Activated naive CD4-positive, alpha-beta T cell treated with anti-CD3 and anti-CD28 coated beads, Interleukin-2, amount 50 U/mL, for 16 hours (primary cell): ENCODE measurements at places on chromosomes 16 and 17.

- no peak for DNase-seq
Observed at GRCh38 chr16:81786321-81786720, 7.2 kb downstream of the PLCG2 start.

DNA sequence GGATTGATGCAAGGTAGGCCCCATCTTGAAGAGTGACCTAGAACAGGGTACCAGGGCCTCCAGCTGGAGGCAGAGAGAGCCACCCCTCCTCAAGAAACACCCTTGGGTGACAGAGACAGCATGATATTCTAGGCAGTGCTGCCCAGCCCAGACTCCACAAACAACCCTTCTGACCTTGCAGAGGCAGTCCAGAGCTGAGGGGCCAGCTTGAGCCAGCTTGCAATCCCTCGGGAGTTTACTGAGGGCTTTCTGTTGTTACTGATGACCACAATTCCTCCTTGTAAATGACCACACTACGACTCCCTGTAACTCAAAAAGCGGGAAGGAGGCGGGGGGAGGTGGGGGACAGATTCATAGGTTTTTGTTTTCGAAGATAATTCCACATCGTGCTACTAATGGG, 18.6 kb upstream of the MNT start:
- DNase-seq: no peak

DNA sequence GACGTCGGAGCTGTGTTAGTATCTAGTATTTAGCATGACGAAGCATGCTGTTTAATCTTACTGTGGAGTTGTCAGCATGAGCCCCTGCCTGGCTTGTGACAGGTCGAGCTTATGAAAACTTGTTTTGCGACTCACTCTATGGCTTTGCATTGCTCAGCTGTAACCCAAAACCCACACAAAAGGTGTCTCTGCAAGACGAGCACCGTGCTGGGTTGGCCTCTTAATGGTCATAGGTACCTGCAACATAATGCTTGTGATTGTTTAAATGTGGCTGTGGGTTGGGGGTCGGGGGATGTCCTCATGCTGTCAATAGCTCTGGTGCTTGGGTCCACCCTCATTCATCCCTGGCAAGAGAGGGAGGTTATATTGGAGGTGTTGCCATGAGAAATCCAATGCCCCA, 5.4 kb downstream of the NTN1 start:
- no peak for DNase-seq

DNA sequence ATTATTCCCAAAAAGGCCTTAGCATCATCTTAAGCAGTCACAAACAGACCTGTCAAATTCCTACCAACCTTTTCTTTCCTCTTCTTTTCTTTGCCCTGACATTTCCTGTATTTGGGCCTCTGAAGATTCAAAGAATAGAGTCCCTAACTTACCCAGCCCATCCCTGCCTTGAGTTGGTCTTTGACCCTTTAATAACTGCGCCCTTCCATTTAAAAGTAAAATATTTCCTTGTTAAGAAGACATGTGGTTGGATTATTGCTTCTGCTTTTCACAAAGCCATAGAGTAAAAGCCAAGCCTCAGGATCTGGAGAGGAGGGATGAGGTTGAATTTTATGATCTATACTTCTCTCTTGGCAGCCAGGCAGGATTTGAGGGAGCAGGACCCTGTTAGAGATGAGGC, 13.2 kb upstream of the CCL23 start:
- no peak for DNase-seq

- DNase-seq: no peak
Observed at GRCh38 chr17:78710607-78711006, 71.5 kb downstream of the CYTH1 start.

GRCh38 chr16:22232277-22233036, 26.4 kb downstream of the EEF2K start:
- DNase-seq: peak; percentile 20

- no peak for DNase-seq
Observed at GRCh38 chr16:5461141-5461540, 363.5 kb upstream of the EEF2KMT start.

GRCh38 chr16:87847785-87848675, 21.3 kb downstream of the SLC7A5 start:
- no peak for DNase-seq

DNA sequence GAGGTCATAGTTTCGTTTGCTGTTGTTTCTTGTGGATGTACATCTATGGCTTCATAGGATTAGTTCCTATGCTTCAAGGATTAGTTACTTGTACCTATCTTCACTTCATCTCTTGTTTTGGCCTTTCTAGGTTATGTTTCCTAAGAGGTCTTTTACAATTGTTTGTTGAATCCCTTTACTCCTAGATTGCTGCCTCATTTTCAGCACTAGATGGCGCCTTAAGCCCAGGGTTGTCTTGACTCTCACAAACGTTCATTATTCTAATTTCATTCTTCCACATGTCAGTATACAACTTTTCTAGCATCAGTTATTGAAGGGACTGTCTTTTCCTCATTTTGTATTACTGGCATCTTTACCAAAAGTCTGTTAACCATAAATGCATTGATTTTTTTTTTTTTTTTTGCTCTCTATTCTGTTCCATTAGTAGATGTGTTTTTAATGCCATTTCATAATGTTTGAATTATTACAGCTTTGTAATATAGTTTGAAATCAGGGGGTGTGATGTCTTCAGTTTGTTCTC, 45.0 kb upstream of the NACA2 start:
- peak; percentile 27 for DNase-seq

GRCh38 chr17:65509032-65509431, 52.4 kb downstream of the AXIN2 start:
- no peak for DNase-seq

DNA sequence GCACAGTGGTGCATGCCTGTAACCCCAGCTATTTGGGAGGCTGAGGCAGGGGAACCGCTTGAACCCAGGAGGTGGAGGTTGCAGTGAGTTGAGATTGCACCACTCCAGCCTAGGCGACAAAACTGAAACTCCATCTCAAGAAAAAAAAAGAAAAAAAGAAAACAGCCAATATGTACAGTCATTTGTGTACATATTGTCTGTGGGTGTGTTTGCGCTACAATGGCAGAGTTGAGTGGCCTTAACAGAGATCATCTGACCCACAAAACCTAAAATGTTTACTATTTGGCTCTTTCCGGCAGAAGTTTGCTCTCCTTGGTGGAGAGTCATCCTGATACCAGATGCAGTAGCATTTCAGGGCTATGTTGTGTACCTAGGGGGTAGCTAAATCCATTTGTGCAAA, 57.9 kb downstream of the ARSG start:
- DNase-seq: no peak

- no peak for DNase-seq
Observed at GRCh38 chr17:13837417-13837816, 231.9 kb upstream of the COX10 start.

DNA sequence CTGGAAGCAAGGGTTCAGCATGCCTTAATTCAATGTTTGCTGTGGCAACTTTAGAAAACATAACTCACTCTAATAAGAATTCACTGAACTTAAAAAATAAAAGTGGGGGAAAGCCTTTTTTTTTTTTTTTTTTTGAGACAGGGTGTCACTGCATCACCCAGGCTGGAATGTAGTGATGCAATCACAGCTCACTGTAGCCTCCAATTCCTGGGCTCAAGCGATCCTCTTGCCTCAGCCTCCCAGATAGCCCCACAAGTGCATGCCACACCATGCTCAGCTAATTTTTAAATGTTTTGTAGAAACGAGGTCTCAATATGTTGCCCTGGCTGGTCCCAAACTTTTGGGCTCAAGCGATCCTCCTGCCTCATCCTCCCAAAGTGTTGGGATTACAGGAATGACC, 243.9 kb downstream of the PARN start:
- DNase-seq: no peak

GRCh38 chr17:17874478-17874877, 37.7 kb upstream of the SREBF1 start:
- no peak for DNase-seq

- no peak for DNase-seq
Observed at GRCh38 chr17:33944826-33945225, 310.3 kb upstream of the CCL2 start.

DNA sequence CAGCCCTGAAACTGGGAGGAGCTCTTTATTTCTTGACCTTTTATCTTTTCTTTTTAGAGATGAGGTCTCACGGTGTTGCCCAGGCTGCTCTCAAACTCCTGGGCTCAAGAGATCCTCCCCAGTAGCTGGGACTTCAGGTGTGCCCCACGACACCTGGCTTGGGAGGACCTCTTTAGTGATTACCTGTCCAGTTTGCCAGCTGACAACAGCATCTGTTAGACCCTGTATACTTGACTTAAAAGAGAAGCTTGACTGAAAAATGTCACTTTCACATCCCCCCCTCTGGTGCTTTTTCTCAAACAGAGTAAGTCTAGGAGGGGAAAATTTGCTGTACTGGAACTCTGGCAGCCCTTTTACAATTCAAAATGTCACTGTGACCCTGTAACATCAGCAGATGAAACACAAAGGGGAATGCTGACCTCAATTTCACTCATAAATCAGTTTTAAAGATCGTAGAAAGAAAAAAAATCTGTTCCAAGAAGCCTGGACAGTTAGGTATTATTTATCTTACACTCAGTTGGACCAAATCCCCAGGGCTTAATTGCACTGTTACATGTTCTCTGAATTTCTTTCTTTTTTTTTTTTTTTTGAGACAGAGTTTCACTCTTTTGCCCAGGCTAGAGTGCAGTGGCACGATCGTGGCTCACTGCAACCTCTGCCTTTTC, 1.8 kb upstream of the ERN1 start:
- DNase-seq: no peak

- no peak for DNase-seq
Observed at GRCh38 chr16:31186930-31187807, 7.2 kb downstream of the FUS start.

- DNase-seq: no peak
Observed at GRCh38 chr16:78903843-78904242, 696.7 kb downstream of the MAF start.

DNA sequence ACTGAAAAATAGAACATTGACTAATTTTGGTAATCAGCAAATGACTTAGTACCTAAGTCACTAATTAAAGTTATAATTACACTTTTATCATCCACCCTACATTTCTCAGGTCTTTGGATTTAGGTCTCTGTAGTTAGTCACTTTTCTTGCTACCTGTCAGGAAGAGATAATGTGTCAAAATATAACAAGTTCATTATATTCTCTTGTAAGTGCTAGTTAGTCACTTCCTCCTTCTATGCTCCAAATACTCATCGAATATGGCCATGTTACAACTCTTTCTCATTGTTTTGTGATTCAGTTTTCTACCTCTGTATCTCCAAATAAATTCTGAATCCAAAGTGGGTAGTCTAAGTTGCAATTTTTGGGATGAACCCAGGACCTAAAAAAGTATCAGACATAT, 163.5 kb upstream of the KIF2B start:
- no peak for DNase-seq

DNA sequence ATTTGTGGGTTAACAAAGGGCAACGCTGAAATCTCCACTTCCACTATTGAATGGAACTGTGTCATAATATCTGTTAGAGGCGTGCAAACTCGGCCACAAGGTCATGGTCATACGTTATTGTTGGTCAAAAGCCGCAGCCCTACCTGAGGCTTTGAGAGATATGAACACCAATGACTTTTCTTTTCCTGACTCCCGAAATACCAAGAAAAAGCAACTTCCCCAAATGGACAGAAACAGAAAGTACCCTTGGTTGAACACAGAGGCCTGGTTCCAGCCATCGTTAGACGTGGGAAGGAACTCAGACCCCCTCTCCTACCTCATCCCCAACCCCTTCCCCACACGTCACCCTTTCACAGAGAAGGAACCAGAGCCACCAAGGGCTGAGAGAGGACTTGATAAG, 1.4 kb upstream of the PIK3R5 start:
- DNase-seq: no peak

DNA sequence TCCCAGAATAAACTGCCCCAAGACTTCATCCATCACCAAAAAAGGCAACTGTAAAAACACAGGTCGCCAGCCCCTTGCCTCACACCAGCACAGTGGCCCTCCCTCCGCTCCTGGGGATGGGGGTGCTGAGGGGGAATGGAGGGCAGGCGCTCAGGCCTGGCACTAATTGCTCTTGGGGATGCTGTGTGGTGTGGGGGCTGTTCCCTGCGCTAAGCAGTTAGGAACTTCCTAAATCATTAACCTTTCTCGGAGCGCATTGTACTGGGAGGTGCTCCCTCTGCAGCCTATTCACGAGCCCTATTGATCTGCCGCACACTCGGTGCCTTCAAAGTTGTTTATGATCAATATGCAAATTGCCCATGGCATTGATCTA, 199.9 kb downstream of the ZFHX3 start:
- no peak for DNase-seq

DNA sequence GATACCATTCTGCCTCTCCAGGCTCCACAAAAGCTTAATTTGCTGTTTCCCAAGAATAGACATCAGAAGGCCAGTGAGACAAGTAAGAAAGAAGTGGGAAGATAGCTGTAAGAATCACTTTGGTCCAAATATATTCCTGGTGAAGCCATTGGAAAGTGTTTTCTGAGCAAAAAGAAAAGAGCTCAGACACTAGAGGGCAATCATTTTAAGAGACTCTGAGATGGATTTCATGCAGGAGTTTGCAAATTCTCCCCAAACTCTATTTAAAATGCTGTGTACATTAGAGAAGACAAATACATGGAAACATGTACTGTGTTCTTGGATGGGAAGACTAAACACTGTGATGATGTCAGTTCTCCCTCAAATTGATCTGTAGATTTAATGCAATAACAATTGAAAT, 8.0 kb upstream of the SLC6A2 start:
- no peak for DNase-seq

DNA sequence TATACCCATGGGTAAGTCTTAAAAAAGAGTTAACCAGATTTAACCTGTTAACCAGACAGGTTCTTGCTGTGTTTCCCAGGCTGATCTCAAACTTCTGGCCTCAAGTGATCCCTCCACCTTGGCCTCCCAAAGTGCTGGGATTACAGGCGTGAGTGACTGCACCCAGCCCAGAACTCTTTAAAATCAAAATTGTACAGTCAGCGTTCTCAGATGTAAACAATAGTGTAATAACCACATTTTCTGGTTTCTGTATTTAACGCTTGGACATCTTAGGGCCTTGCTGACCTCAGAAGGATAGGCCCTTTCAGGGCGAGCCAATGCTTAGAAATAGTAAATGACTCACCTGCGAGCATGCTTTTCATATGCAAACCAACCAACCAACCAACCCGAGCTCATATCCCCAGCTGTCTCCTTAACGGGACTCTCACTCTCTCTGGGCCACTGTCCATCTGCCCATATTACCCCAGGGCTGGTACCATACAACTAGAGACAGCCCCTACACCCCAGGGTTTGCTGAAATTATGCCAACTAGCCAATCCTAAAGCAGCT, 415.0 kb upstream of the XYLT1 start:
- DNase-seq: no peak

DNA sequence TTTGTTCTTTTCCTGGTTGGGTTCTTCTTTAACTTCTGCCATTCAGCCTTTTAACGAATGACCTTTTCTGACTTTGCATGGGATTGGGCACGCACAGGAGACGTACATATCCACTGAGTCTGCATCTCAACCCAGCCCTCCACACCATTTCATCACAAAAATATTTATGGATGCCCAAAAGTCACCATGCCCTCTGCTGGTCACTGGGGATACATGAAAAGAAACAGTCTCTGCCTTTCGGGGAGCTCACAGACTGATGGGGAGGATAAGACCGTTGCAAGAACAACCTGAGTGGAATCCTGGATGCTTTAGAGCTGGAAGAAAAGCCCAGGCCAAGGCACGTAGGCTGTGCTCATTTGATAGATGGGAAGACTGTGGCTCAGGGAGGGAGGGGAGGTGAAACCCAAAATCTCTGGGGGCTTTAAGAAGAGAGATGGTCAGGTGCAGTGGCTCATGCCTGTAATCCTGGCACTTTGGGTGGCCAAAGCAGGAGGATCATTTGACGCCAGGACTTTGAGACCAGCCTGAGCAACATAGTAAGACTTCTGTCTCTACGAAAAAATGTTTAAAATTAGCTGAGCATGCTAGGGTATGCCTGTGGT, 7.9 kb upstream of the MT2A start:
- DNase-seq: no peak
